SK-N-SH (cell line): ENCODE measurements at places on chromosomes 6 and 20.

- no peak overlapping the region for H3K4me3 ChIP-seq
- H3K27me3 ChIP-seq: no peaks in the 10 kb centered on the region
- no peak overlapping the region for H3K27ac ChIP-seq
Observed at GRCh38 chr6:156545931-156546330, 231.2 kb upstream of the ARID1B start.

- no peak overlapping the region for H3K27ac ChIP-seq
- no peaks in the 10 kb centered on the region for H3K27me3 ChIP-seq
- H3K4me1 ChIP-seq: peaks cover 13% of the 10 kb centered on the region; the same call in 1 of the 2 replicates
- no peak overlapping the region for H3K4me3 ChIP-seq
- no peaks in the 10 kb centered on the region for H3K36me3 ChIP-seq
- no peak for DNase-seq
Observed at GRCh38 chr20:40278673-40279072, 410.4 kb downstream of the MAFB start.

GRCh38 chr6:134774201-134774638 is 175.7 kb downstream of the ALDH8A1 start:
- H3K36me3 ChIP-seq: no peaks in the 10 kb centered on the region
- DNase-seq: no peak
- H3K27ac ChIP-seq: no peak overlapping the region

GRCh38 chr6:106525107-106525881 is 104.0 kb downstream of the RTN4IP1 start:
- H3K27ac ChIP-seq: peak overlapping the region; percentile 81
- peak overlapping the region; percentile 39; the same call in 1 of the 2 replicates for H3K4me3 ChIP-seq
- H3K36me3 ChIP-seq: peaks cover 7% of the 10 kb centered on the region; the same call in 1 of the 2 replicates
- peaks cover 42% of the 10 kb centered on the region for H3K4me1 ChIP-seq
- H3K27me3 ChIP-seq: no peaks in the 10 kb centered on the region
- DNase-seq: no peak

GRCh38 chr6:17103715-17104114 is 1.9 kb downstream of the STMND1 start:
- DNase-seq: no peak
- peaks cover 17% of the 10 kb centered on the region; the same call in 1 of the 2 replicates for H3K27me3 ChIP-seq
- no peaks in the 10 kb centered on the region for H3K36me3 ChIP-seq
- H3K4me3 ChIP-seq: no peak overlapping the region
- no peak overlapping the region for H3K27ac ChIP-seq
- no peaks in the 10 kb centered on the region for H3K4me1 ChIP-seq

- peak; percentile 74 for DNase-seq
- H3K27ac ChIP-seq: no peak overlapping the region; the same call in 1 of the 2 replicates
- H3K27me3 ChIP-seq: no peaks in the 10 kb centered on the region
Observed at GRCh38 chr6:30915591-30915946, 1.5 kb downstream of the VARS2 start.

GRCh38 chr20:17066902-17067301 is 159.9 kb upstream of the PCSK2 start:
- H3K36me3 ChIP-seq: no peaks in the 10 kb centered on the region
- peak; percentile 3 for DNase-seq
- H3K27ac ChIP-seq: no peak overlapping the region
- no peak overlapping the region for H3K4me3 ChIP-seq
- no peaks in the 10 kb centered on the region for H3K4me1 ChIP-seq
- H3K27me3 ChIP-seq: no peaks in the 10 kb centered on the region

GRCh38 chr6:9439621-9440330 is 975.1 kb downstream of the TFAP2A start:
- no peak overlapping the region for H3K4me3 ChIP-seq
- H3K27ac ChIP-seq: no peak overlapping the region
- DNase-seq: no peak

DNA sequence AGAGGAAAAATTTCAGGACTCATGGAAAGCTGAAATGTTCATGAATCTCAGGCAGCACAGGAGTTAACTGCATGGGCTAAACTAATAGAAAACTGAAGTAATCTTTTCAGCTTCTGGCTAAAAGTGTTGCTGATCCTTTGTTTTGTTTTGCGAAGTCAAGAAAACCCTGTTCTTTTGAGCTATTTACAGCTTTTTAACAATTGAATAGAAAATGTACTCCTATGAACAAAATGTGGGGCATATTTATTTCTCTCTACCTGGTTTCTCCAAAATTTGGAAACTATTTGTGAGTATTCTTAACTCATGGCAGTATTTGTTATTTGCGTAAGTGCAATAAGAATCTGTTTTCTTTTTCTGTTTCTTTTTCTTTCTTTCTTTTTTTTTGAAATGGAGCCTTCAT is 818.8 kb upstream of the CITED2 start:
- no peak overlapping the region for H3K27ac ChIP-seq
- H3K4me3 ChIP-seq: no peak overlapping the region
- DNase-seq: no peak
- no peaks in the 10 kb centered on the region for H3K36me3 ChIP-seq
- no peaks in the 10 kb centered on the region for H3K27me3 ChIP-seq
- H3K4me1 ChIP-seq: no peaks in the 10 kb centered on the region

DNA sequence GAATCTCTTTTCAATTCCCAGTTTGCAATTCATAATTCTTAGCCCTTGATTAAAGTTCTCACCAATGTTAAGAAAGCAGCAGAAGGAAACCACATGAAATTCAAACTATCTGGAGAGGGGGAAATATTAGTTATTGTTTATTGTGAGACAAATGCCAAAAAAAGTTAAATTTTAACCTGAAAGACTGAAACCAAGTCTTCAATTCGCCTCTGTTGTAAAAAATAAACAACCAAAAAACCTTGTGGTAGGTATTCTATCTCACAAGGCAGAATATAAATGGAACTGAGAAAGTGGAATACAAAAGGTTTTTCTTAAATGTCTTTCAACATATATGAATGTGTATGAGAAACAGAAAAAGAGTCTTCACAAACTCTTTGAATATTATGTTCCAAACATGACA is 24.8 kb downstream of the TMX4 start:
- peaks cover 48% of the 10 kb centered on the region for H3K36me3 ChIP-seq
- H3K27ac ChIP-seq: no peak overlapping the region
- H3K27me3 ChIP-seq: no peaks in the 10 kb centered on the region
- no peak overlapping the region for H3K4me3 ChIP-seq
- no peak for DNase-seq

DNA sequence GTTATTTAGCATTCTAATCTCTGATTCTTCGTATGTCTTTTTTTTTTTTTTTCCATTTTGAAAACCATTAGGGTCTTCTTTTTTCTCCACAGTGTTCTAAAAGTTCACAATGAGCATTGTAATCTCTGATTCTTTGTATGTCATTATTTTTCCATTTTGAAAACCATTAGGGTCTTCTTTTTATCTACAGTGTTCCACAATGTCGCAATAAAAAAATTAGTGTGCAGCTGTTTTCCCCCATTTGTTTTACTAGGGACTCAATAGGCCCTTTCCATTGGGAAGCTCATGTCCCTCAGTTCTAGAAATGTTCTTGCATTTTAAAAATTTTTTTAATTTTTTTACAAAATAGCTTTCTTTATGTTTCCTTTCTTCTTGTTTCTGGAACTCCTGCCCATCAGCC is 64.2 kb downstream of the RNF182 start:
- no peaks in the 10 kb centered on the region for H3K27me3 ChIP-seq
- peaks cover 27% of the 10 kb centered on the region for H3K4me1 ChIP-seq
- no peak overlapping the region for H3K4me3 ChIP-seq
- no peak for DNase-seq

GRCh38 chr20:16498526-16499253 is 74.6 kb downstream of the KIF16B start:
- H3K4me1 ChIP-seq: no peaks in the 10 kb centered on the region
- no peaks in the 10 kb centered on the region for H3K27me3 ChIP-seq
- no peak overlapping the region for H3K27ac ChIP-seq

DNA sequence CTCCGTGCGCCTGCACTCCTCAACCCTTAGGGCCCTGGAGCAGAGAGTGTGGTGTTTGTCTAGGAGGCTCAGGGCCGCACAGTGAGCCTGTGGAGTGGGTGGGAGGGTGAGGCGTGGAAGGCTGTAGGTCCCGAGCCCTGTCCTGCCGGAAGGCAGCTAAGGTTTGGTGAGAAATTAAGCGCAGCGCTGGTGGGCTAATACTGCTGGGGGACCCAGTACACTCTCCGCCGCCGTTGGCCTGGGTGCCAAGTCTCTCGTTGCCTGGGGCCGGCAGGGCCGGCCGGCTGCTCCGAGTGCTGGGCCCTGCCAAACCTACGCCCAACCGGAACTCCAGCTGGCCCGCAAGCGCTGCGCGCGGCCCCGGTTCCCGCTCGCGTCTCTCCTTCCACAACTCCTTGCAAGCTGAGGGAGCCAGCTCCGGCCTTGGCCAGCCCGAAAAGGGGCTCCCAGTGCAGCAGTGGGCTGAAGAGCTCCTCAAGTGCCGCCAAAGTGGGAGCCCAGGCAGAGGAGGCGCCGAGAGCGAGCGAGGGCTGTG is 40.4 kb upstream of the MCUR1 start:
- no peaks in the 10 kb centered on the region for H3K4me1 ChIP-seq
- H3K27me3 ChIP-seq: no peaks in the 10 kb centered on the region
- H3K36me3 ChIP-seq: no peaks in the 10 kb centered on the region
- no peak overlapping the region for H3K4me3 ChIP-seq

DNA sequence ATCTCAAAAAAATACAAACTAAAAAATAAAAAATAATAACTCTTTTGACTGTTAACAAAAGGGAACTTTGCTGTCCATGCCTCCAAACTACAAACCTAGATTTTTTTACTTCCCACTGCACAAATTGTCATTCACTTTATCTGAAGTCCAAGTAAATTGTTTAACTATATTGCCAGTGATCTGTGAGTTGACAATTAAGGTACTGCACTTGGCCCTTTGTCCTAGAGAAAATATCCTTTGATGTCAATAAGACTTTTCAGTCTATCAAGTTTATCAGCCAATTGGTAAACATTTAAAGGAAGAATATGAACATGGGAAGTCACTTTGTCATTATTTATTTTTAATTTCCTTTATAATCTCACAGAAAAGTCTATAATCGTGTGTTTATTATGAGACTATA is 19.3 kb upstream of the EPB41L2 start:
- no peaks in the 10 kb centered on the region for H3K4me1 ChIP-seq
- H3K27me3 ChIP-seq: 0 out of 2 replicates have a peak, but pooled peaks cover 8% of the 10 kb centered on the region
- H3K36me3 ChIP-seq: no peaks in the 10 kb centered on the region
- H3K27ac ChIP-seq: no peak overlapping the region
- no peak for DNase-seq

DNA sequence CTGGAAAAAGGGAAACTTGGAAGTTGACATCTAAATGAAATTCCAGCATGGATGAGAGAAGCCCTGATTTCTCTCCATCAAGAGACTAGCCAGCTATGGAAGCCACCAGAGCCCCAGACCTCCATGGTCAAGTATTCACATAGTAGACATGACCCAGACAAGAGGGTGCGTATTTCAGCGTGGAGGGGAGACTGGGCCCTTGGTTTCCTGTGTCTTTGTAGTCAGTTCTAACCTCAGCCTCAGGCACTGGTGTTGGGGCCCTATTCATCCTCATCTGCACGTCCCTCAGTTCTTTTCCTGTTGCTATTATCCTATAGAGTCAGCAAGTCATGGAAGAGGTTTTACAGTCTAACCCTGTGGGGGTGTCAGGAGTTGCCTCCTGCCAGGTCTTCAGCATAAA is 12.5 kb downstream of the GNL1 start:
- H3K36me3 ChIP-seq: peaks cover 2% of the 10 kb centered on the region
- H3K27ac ChIP-seq: no peak overlapping the region
- no peak for DNase-seq

- peak overlapping the region; percentile 26; the same call in 1 of the 2 replicates for H3K27ac ChIP-seq
- H3K4me1 ChIP-seq: no peaks in the 10 kb centered on the region
- no peaks in the 10 kb centered on the region for H3K27me3 ChIP-seq
- no peak for DNase-seq
- no peak overlapping the region for H3K4me3 ChIP-seq
Observed at GRCh38 chr6:113813142-113813541, 44.0 kb upstream of the MARCKS start.

- no peaks in the 10 kb centered on the region; the same call in 1 of the 2 replicates for H3K36me3 ChIP-seq
- H3K27me3 ChIP-seq: no peaks in the 10 kb centered on the region
- DNase-seq: no peak
- H3K4me1 ChIP-seq: peaks cover 7% of the 10 kb centered on the region; the same call in 1 of the 2 replicates
Observed at GRCh38 chr6:3997177-3997770, 81.7 kb downstream of the FAM217A start.

DNA sequence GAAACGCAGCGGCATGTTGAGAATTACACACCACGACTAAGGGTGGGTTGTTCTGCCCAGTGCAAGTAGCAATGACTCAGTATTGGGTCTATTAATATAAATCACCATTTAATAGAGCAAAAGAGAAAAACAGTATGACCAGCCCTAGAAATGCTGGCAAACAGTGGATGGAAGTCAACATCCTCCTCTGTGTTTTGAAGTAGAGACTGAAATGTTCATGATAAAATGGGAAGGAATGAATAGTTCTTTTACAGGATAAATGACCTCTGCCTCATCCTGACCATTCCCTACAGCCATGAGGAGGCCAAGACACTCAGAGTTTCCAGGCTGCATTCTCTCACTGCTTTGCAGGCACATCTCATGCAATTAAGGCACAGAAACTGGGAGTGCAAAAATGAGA is 111.8 kb downstream of the PSMB1 start:
- H3K27ac ChIP-seq: no peak overlapping the region
- no peak overlapping the region for H3K4me3 ChIP-seq
- H3K4me1 ChIP-seq: peaks cover 18% of the 10 kb centered on the region; the same call in 1 of the 2 replicates
- H3K36me3 ChIP-seq: no peaks in the 10 kb centered on the region
- H3K27me3 ChIP-seq: no peaks in the 10 kb centered on the region

DNA sequence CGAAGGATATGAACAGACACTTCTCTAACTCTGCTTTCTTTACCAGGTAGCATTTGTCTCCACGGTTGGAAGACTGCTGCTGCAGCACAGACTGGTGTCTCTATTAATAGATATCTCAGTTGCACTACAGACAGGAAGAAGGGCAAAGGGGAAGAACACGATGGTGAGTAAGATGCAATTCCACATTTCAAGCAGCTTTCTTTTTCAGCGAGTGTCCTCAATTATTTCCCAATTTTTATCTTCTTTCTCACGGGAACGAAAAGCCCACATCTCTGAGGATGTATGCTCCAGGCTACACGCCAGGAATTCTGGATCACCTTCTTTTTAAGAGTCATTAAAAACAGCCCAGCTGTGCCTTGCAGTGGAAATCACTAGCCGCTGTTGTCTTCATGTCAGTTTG is 311.6 kb upstream of the ECI2 start:
- no peak overlapping the region for H3K4me3 ChIP-seq
- no peaks in the 10 kb centered on the region for H3K36me3 ChIP-seq

- H3K27me3 ChIP-seq: peaks cover 8% of the 10 kb centered on the region
- H3K27ac ChIP-seq: no peak overlapping the region
Observed at GRCh38 chr6:31453259-31453658, 44.7 kb upstream of the MICB start.

GRCh38 chr6:50591135-50591534 is 122.2 kb upstream of the TFAP2D start:
- H3K27me3 ChIP-seq: no peaks in the 10 kb centered on the region
- no peaks in the 10 kb centered on the region for H3K36me3 ChIP-seq
- H3K4me1 ChIP-seq: no peaks in the 10 kb centered on the region
- H3K4me3 ChIP-seq: no peak overlapping the region
- H3K27ac ChIP-seq: peak overlapping the region; percentile 43; the same call in 1 of the 2 replicates

- peak overlapping the region; percentile 88 for H3K27ac ChIP-seq
- peaks cover 4% of the 10 kb centered on the region for H3K36me3 ChIP-seq
- no peaks in the 10 kb centered on the region for H3K27me3 ChIP-seq
- no peak for DNase-seq
Observed at GRCh38 chr6:142331075-142331551, 29.3 kb downstream of the ADGRG6 start.
